Placental pericyte (primary cell): ENCODE measurements at places on chromosomes 7 and 10. TPM values are rescaled to one million over a fixed set of nuclear protein-coding genes. Genes with fewer than 3 reads are reported as not detected.

Gene DGKI
- 2.6 and 10.0 TPM in 2 replicates for total RNA-seq

Gene NUTM2E
- total RNA-seq, result not detected in 2 replicates

Gene CAMK2B
- total RNA-seq, result 0.22 and 0.43 TPM in 2 replicates

Gene UPK3BL2
- total RNA-seq, result 1.3 and 2.1 TPM in 2 replicates

Gene NPC1L1
- total RNA-seq, result under 0.01 TPM in 1 of 2 replicates, not detected in the other

Gene AGBL3
- total RNA-seq, result 0.22 and 0.72 TPM in 2 replicates

Gene IPMK
- 2.8 and 5.9 TPM in 2 replicates for total RNA-seq

Gene C7orf57
- total RNA-seq, result under 0.01 TPM in 1 of 2 replicates, not detected in the other

Gene HDAC9
- 10.3 and 15.2 TPM in 2 replicates for total RNA-seq

Gene H2BK1
- not detected in 2 replicates for total RNA-seq

Gene TBXAS1
- 0.66 and 1.0 TPM in 2 replicates for total RNA-seq

Gene CPA4
- 9.4 and 9.7 TPM in 2 replicates for total RNA-seq

Gene MPLKIP
- total RNA-seq, result 9.6 and 17.8 TPM in 2 replicates

Gene ANXA8L1
- 10.3 and 13.8 TPM in 2 replicates for total RNA-seq

Gene UFSP1
- total RNA-seq, result 8.8 and 9.3 TPM in 2 replicates

Gene OR13A1
- total RNA-seq, result under 0.01 TPM in 1 of 2 replicates, not detected in the other

Gene GGCT
- 11.4 and 14.9 TPM in 2 replicates for total RNA-seq

Gene CLDN12
- total RNA-seq, result 61.5 and 79.7 TPM in 2 replicates

Gene GSTO1
- total RNA-seq, result 224 and 299 TPM in 2 replicates

Gene ACTR1A
- 126 and 187 TPM in 2 replicates for total RNA-seq

Gene GRID2IP
- not detected in 2 replicates for total RNA-seq

Gene LRIT1
- not detected in 2 replicates for total RNA-seq

Gene RARRES2
- total RNA-seq, result 4.6 and 35.2 TPM in 2 replicates

Gene TPST1
- 136 and 227 TPM in 2 replicates for total RNA-seq

Gene GOLGA7B
- not detected in 2 replicates for total RNA-seq

Gene UCMA
- total RNA-seq, result not detected in 2 replicates

Gene LRRD1
- under 0.01 TPM in 1 of 2 replicates, not detected in the other for total RNA-seq

Gene CDHR1
- under 0.01 TPM in 1 of 2 replicates, not detected in the other for total RNA-seq

Gene POLR2J2
- total RNA-seq, result 3.9 and 7.7 TPM in 2 replicates

Gene CYP3A5
- under 0.01 and 0.72 TPM in 2 replicates for total RNA-seq

Gene DYNC1I1
- 0.44 and 1.3 TPM in 2 replicates for total RNA-seq

Gene FZD1
- 4.4 and 20.8 TPM in 2 replicates for total RNA-seq

Gene STOX1
- 0.22 and 0.43 TPM in 2 replicates for total RNA-seq

Gene DNA2
- total RNA-seq, result 2.8 and 19.0 TPM in 2 replicates

Gene TMEM270
- not detected in 2 replicates for total RNA-seq

Gene TUBB8
- not detected in 2 replicates for total RNA-seq
